T-helper 1 cell (primary cell): ENCODE measurements at places on chromosomes 6 and 20.

GRCh38 chr6:145630598-145630997, 104.7 kb downstream of the EPM2A start:
- DNase-seq, result no peak

DNA sequence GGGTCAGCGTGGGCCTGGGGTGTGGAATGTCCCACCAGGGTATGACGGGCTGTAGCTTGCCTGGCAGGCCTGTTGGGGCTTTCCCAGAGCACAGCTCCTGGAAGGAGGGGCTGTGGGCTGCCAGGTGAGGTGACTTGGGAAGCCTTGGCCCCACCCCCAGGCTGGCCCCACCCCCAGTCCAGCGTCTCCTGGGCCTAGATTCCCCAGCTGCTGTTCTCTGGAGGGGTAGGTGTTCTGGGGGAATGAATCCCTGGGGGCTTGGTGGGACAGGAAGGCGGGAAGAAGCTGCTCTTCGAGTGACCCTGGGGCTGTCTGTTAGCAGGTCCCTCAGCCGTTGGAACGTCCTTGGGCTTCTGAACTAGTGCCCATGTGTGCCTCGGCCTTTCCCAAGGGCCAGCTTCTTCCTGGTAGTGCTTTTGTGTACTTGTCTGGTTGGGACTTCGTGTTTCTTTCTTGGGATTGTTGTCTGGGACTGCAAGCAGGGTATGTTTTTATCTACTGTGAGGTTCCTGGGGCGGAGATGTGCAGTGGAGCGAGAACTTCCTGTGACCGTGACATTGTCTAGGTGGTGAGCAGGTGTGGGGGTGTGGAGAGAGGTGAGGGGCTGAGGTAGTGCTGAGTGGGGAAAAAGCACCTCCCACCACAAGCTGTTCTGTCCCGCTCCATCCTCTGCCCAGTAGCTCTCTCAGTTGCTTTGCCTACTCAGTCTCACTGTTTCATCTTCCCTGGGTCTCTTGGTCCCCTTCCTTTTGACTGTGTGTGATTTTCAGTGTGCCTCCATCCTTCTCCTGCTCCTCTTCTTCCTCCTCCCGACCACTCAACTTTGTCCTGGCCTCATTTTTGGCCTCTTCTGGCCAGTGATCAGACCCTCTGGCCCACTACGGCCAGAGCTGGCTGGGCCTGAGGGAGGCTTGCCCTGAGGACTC, 1.3 kb upstream of the DDR1 start:
- no peak for DNase-seq

DNA sequence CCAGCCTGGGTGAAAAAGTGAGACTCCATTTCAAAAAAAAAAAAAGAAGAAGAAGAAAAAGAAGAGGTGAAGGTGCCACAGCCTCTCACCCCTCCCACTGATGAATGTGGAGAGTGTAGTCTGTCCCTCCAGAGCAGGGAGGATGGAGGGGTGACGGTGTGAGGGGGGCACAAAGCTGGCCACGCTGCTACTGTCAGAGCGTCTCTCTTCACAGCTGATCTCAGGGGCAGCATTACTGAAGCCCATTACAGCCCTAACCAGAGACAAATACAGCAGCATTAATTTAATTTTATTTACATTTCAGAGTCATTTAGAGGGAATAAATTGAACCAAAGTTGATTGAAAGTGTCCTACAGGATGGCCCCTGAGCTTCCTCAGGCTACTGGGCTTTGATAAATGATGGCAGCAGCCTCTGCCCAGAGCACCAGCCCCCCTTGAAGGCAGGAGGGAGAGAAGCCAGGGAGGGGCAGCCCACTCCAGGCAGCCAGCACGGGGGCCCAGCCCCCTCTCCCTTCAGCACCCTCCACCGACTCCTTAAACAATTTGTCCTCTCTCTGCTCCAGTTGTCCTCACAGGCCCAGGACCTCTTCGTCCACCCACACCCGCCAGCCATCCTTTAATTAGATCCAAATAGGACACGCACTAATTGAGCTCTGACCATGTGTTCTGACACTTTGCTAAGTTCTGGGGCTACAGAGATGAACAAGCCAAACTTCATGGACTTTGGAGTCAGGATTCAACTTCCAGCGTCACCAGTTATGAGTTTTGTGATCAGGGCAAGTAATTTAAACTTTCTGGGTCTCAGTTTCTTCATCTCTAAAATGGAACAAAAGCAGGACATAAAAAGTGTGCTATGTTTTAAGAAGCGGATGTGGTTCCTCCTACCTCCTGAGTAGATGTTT, 18.6 kb upstream of the ZFAND3 start:
- no peak for DNase-seq

- DNase-seq, result no peak
Observed at GRCh38 chr6:142408409-142408808, 106.6 kb downstream of the ADGRG6 start.

GRCh38 chr20:43752051-43752360, 25.2 kb upstream of the GTSF1L start:
- DNase-seq, result no peak

GRCh38 chr6:150001295-150002008, 23.9 kb downstream of the RAET1L start:
- no peak for DNase-seq
